ENCODE measurements at places on chromosomes 12 and 14.

DNA sequence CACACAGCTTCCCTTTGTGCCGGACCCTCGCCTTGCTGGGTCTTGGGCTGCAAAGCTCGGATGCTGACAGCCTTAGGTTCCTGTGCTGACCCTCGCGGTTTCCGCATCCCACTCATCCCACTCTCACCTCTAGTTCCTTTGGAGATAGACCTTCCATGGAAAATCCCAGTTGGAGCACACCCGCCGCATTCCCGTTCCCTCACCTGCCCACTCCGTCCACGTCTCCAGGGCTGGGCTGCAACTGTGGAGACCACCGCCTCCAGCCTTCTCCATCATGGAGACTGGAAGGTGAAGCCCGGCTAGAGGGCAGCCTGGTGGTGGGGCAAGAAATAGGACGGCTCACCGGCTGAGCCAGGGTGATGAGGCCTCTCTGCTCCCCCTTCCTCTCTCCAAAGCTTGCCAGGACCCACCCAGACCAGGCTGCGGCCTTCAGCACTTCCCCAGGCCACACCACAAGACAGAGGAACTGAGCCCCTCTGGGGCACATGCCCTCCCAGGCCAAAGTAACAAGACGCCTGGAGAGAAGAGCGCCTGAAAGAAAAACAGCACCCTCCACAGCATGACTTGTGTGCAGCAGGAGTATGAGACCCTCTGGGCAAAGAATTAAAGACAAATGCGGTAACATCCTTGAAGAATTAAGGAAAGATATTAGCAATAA, 15.0 kb downstream of the TMEM121 start:
- DNase-seq, result no peak

DNA sequence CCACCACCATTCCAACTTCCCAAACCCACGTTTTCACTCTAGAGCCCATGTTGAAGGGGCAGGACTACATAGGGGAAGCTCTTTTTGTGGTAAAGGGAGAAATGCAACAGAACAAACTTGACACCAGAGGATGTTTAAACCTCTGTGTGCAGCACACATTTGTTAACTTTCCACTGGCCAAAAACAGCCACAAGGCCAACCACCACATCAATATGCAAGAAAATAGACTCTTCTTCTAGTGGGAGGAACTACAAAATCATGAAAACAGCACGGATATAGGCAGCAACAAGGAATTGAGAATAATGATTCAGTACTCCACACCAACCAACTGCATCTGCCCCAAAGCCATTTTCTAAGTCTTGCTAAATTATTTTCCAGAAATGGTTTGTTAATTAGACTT, 66.3 kb upstream of the CEP83 start:
- DNase-seq, result no peak

- no peak for DNase-seq
Measured at GRCh38 chr12:113385282-113385882, 18.3 kb downstream of the SDS start.

DNA sequence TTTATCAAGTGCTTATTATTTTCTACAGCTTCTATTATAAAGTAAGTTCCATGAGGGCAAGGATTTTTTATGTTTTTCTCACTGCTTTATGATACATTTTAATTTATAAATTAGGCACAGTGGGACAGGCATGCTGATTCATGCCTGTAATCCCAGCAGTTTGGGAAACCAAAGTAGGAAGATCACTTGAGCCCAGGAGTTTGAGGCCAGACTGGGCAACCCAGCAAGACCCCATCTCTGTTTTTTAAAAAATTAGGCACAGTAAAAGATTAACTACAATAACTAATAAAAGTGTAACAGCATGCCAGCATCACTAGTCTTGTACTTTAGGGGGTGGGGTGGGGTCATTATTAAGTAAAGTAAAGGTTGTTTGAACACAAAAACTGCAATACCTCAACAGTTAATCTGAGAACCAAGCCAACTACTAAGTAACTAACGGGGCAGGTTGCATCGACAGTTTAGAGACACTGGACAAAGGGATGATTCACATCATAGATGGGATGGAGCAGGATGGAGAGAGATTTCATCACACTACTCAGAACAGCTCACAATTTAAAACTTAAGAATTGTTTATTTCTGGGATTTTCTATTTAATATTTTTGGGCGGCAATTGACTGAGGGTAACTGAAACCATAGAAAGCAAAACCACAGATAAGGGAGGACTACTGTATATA, 119.5 kb downstream of the PLEKHA5 start:
- no peak for DNase-seq

DNA sequence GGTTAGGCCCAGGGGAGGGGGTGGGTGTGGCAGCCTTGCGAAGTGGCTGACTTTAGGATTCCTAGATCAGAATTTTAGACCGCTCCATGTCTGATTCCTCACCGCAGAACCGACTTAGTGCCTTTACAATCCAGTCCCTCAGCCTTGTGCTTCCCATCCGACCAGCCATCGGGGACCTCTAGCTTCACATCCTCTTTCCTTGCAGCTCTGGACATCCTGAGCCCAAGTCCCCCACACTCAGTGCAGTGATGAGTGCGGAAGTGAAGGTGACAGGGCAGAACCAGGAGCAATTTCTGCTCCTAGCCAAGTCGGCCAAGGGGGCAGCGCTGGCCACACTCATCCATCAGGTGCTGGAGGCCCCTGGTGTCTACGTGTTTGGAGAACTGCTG, 557 bp downstream of the COPS7A start:
- DNase-seq, result no peak

All from stimulated activated CD4-positive, alpha-beta T cell treated with anti-CD3 and anti-CD28 coated beads, Interleukin-4, amount 100 ng/mL, for 48 hours (primary cell).